NB4 (cell line): ENCODE measurements at places on chromosomes 6 and 20.

- DNase-seq: no peak
Observed at GRCh38 chr20:47775841-47776240, 9.4 kb downstream of the SULF2 start.

- peak; percentile 65 for DNase-seq
Observed at GRCh38 chr6:33118525-33119123, 42.8 kb downstream of the HLA-DPB1 start.

- DNase-seq: no peak
Observed at GRCh38 chr20:16106191-16106849, 466.9 kb downstream of the KIF16B start.

- DNase-seq: no peak
Observed at GRCh38 chr6:107209406-107210305, 94.3 kb upstream of the BEND3 start.

DNA sequence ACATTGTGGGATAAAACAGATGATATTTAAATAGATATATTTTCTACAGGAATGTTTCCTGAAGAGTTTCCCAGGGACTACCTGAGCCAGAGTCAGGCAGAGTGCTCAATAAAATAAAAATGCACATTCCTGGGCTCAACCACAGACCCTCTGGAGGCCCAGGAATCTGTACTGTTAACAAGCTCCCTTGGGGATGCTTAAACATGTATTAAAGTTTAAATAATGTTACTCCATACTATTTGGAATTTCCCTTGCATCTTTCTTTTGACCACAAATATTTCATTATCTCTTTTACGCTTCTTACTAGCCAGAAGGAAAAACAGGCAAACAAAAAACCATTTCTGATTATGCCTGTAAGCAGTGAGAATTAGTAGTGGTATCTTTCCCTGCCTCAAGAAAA lies 42.3 kb downstream of the GPR63 start:
- no peak for DNase-seq

GRCh38 chr20:41057999-41058673 lies 29.5 kb downstream of the TOP1 start:
- DNase-seq: peak; percentile 29

DNA sequence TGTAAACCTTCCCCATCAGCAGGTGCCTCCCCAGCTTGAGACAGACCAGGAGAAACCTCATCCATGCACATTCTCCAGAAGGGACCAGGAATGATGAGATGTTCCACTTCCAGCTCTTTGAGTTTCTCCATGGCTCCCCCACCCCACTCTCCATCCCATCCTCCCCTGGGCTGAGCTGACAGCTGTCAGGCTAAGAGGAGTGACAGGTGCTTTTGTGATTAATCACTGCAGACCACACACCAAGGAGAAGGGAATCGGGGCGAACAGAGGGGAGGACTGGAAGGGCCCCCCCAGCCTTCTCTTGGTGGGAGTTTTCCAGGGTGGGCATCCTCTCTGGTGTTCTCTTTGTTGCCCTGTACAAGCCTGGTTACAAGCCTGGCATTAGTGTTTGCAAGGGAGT lies 56.1 kb upstream of the ZFAND3 start:
- no peak for DNase-seq

GRCh38 chr6:122652431-122652830 lies 42.2 kb downstream of the PKIB start:
- DNase-seq: no peak

DNA sequence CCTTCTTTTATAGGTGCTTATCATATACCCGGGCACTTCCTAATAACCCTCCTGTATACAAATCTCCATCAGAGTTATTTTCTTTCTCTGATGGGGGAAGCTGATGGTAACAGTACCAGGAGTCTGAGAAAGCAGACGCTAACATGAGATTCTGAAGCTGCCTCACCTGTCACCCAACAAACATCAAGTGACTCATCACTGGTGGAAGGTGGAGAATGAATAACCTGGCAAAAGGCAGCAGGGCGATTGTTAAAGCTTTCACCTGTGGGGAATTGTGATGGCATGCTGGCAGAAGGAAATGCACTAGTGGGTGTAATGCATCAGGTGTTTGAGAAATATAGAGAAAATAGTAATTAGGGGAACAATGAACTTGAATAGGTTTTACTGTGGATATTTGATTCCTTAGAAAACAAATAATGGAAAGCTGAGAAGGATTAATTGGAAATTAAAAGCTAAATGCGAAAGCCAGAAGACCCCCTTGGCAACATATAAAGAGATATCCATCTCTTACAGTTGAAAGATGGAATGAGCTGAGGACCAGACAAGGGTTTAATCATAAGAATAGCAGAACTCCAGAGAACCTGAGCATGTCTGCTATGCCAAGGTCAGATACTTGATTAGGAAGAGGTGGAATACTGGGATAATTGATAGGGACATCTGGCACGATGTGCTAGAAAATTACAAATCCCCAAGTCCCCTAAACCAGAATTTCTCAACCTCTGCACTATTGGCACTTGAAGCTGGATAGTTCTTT lies 517.1 kb downstream of the PKHD1 start:
- DNase-seq: no peak

- DNase-seq: no peak
Observed at GRCh38 chr6:34970488-34970887, 81.4 kb downstream of the ANKS1A start.
